DMS79 treated with DMSO at 0.1 percent for 48 hours (cell line): ENCODE measurements at places on chromosomes 16 and 17.
A peak's percentile ranks its signal among the peaks of the same experiment; 100 is the strongest.

- no peak for DNase-seq
These were observed 207.0 kb upstream of the COX10 start for GRCh38 chr17:13862346-13862745.

DNA sequence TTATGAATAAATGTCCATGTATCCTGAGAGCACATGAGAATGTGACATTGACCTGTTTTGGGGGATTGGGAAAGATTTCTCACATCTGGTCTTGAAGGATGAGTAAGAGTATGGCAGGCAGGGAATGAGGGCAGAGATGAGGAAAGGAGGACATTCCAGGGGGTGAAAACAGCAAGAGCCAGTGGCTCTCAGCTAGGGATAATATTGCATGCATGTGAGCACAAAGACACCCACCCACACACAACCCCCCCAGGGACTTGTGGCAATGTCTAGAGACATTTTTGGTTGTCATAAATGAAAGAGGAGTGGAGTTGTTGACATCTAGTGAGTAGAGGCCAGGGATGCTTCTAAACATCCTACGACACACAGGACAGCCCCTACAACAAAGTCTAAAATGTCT is 6.0 kb downstream of the MYO1D start:
- DNase-seq, result no peak

GRCh38 chr17:73769479-73769878 is 125.2 kb upstream of the SDK2 start:
- no peak for DNase-seq

DNA sequence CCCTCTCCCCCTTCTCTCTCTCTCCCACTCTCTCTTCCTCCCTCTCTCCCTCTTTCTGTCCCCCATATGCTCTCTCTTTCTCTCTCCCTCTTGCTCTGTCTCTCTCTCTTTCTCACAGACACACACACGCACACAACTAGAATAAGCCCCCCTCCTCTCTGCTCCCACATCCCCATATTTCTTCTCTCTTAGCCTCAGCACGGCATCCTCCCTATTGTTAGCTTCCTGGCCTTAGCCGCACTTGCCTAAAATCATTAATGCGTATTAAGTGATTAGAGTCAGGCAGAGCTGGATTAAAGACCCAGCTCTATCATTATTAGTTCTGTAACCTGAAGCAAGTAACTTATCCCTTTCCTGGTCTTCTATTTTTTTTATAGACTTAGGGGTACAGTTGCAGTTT is 319.0 kb upstream of the C16orf82 start:
- no peak for DNase-seq

DNA sequence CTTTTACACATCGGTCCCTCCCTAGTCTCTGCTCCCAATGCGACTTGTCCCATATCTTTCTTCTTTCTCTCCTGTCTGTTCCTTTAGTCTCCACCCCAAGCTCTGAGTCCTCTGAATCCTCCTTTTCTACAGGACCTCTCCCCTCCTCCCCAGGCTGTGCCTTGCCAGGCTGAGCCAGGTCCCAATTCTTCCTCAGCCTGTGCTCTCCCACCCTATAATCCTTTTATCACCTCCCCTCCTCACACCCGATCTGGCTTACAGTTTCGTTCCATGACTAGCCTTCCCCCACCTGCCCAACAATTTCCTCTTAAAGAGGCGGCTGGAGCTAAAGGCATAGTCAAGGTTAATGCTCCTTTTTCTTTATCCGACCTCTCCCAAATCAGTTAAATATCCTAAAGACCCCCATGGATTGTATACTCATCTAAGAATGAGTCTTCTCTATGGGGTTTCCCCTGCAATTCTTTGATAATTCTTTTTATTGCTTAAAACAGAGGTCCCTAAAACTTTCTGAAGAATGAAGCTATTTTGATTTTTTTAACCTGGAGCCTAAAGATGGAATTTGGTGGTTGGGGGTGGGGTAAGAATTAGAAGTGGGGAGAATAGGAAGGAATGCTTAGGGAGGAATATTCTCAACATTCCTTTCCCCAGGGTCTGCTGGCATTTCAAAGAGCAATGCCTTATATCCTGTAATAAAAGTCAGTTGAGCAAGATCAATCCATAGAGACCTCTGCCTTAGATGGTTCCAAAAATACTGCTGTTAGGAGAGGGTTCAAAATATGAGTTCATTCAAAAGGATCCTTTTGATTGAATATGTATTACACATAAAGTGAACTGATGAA is 102.8 kb downstream of the MYO1D start:
- no peak for DNase-seq

GRCh38 chr17:9824094-9824493 is 1.6 kb upstream of the GLP2R start:
- DNase-seq, result no peak

DNA sequence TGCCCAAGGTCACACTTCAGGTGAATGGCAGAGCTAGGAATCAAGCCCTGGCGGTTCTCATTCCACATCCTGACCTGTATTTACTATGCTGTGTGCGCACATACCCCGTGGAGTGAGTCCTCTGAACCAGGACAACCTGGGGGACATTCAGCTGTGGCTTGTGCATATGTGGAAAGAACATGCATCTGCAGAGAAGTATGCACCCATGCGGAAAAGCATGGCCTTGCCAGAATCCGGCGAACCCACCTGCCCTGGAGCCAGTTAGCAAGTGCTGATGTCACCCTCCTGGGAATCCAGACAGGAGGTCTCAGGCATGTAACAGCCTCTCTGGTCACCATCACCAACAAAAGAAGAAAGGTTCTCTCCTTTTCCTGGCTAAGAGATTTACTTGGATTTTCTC is 1.9 kb downstream of the RASL10B start:
- peak; percentile 28 for DNase-seq

GRCh38 chr17:73586921-73587602 is 57.2 kb downstream of the SDK2 start:
- DNase-seq, result no peak

- DNase-seq, result no peak
These were observed 2.3 kb downstream of the TLE7 start for GRCh38 chr16:71439523-71439922.

- DNase-seq, result peak; percentile 88
These were observed 4.9 kb downstream of the RARA start for GRCh38 chr17:40313668-40314583.

GRCh38 chr16:25045696-25046381 is 30.7 kb upstream of the ARHGAP17 start:
- no peak for DNase-seq

DNA sequence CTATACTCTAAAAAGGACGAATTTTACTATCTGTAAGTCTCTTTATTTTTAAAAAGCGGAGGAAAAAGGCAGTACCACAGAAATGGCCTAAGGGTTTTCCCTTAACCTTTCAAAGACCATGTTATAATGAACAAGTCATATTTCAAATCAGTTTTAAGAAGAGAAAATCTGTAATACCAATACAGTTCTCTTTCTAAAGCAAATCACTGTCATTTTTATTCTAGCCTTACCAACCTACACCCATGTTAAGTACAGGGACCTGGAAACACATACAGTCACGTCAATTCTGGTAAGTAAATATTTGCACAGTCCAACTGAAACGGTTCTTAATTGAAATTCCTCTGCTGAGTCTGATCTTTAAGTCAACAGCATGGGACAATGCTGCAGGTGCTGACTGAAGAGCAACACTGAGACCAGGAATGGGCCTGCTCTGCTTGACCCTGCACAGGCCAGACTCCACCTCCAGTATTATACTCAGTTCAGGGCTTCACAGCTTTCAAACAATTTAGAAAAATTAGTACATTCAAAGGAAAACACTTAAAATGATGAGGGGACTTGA is 20.2 kb downstream of the MBTPS1 start:
- DNase-seq, result no peak

GRCh38 chr17:1110862-1111598 is 68.8 kb downstream of the ABR start:
- DNase-seq, result peak; percentile 31

DNA sequence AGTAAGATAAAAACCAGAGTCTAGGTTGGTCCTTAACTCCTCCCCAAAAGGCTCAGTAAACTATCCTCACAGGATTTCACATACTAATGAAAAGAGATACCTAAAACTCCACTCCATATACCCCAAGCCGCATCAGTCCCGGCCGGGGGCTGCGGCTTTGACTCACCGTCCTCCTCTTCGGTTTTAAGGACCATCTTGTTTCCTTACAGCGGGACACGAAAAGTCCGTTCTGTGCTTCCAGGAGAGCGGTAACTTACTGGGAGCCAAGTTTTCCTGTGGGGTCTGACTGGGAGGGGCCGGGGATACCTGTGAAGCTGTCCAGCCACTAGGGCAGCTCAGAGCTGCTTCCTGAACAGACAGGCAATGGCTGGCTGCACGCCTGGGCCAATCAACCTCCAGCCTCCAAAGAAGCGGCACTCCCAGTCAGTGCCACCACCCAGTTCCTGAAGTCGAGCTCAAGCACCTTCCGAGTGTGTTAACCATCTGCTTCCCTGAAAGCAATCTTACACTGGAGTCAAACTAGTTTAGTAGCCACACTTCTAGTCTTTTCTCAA is 45.5 kb downstream of the CYTH1 start:
- peak; percentile 58 for DNase-seq

DNA sequence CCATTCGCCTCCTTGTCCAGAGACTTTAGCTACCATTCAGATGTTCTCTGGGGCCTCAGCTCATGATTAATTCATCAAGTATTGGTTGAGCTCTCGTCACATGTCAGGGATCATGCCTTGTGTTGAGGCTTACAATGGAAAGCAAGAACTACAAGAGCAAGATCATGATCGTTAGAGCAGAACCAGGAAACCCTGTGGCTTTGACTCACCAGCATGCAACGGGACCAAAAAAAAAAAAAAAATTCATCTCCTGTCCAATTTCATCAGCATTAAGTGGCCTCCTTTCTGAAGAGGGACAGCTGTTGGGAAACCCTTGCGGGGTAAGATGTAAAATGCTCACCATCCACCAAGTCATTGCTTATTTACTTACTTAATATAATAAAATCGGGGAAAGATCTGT is 12.1 kb upstream of the USP10 start:
- peak; percentile 2 for DNase-seq

GRCh38 chr16:85665929-85666328 is 22.8 kb downstream of the GINS2 start:
- DNase-seq, result no peak

DNA sequence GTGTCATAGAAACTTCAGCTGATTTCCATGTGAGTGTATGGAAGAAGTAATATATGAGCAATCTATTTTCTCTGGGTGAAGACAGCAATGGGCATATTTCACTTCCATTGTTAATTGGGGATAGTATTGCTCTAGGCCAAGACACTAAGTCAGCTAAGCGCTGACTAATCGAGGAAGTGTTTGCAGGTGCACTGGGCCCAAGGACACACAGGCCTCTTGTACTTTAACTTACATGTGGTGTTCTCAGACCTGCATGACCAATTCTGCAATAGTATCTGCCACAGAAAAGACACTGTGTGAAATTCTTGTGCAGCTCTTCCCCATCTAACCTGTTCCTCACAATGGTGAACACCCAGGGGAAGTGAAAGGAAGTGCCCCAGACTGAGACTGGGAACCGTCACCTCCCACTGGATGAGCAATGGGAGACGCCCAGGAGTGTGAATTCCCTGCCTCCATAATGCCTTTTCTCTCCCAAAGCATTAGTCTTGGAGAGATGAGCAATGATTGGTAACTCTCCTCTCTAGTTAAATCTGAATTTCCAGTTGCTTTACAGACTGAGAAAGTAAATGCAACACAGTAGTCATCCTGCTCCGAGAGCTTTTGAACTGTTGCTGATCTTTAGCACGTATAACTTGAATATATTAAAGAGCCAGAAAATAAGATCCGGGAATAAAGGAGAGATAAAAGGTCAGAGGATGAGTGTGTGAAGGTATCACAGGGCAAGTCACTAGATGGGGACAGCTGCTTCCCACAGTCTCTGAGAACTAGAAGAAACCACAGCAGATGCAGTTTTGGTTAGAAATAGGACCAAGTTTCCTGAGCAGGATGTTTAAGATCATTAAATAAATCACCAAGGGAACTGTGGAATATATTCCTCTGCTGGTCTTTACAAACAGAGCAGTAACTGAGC is 82.6 kb downstream of the CDK5R1 start:
- no peak for DNase-seq

- DNase-seq, result no peak
These were observed 4.8 kb downstream of the BAIAP3 start for GRCh38 chr16:1338119-1338730.

DNA sequence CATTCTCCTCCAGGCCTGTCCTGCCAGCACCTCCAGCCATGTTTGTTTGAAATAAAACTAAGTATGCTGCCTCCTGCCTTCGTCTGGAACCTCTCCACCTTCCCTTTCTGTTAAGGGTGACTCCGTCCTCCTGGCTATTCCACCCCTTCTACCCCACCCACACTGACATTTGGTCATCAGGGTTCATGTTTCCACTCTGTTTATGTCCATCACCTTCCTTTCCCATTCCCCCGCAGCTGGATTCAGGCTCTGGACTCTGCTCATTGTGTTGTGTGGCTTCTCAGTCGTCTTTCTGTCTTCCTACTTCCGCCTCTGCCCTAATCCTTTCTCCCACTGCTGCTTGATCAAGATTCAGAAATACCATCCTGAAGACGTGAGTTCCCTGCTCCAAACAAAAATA is 28.6 kb downstream of the EPN2 start:
- DNase-seq, result no peak

DNA sequence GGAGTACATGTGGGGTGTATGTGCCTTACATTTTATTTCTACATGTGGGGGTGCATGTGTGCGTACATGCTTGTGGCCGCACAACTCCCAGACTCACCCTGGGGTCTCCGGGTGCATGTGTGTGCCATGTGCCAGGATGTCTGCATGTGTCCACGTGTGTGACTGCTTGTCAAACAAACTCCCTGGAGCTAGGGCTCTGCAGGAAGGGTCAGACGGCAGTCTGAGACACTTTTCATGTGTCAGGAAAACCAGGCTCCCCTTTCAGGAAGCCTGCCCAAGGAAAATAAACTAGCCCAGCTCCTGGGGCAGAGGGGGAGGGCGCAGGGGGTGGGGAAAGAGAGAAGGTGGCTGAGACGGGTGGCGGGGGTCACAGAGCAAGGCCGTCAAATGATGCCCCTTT is 44.7 kb downstream of the FZD2 start:
- no peak for DNase-seq

DNA sequence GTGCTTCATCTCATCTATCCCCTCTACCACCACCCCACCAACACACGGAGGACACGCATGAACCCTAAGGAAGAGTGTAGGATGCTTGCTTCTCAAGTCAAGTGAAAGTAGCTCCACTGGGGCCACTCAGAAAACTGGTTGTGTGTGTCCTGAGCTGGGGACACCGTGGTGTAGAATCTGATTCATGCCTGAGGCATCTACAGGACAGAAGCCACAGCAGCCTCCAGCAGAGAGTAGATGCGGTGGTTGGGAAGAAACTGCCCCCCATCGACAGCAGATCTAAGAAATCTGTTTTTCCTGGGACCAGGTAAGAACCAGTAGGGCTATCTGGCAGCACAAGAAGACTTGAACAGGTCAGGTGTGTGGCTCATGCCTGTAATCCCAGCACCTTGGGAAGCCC is 51.9 kb upstream of the HLF start:
- DNase-seq, result no peak

GRCh38 chr16:69522041-69522578 is 43.7 kb upstream of the NFAT5 start:
- DNase-seq, result no peak
